ENCODE measurements at places on chromosomes 2 and 18.

GRCh38 chr2:100416935-100417710 is at the start of gene CHST10:
TSS of gene CHST10 (minus strand) at chr2:100417668. CDS start at chr2:100406675, 10,993 bp downstream.
- H3K4me1 ChIP-seq: no peaks in the 10 kb centered on the region
- DNase-seq: peak; percentile 11
- peak within 1 kb of the TSS; percentile 50 for H3K4me3 ChIP-seq

GRCh38 chr2:144522897-144523595 is 3.1 kb upstream of the ZEB2 start:
- H3K27me3 ChIP-seq: peaks cover 62% of the 10 kb centered on the region
- DNase-seq: no peak
- H3K4me3 ChIP-seq: peak overlapping the region; percentile 20
- no peak overlapping the region for H3K27ac ChIP-seq
- H3K4me1 ChIP-seq: peaks cover 13% of the 10 kb centered on the region

DNA sequence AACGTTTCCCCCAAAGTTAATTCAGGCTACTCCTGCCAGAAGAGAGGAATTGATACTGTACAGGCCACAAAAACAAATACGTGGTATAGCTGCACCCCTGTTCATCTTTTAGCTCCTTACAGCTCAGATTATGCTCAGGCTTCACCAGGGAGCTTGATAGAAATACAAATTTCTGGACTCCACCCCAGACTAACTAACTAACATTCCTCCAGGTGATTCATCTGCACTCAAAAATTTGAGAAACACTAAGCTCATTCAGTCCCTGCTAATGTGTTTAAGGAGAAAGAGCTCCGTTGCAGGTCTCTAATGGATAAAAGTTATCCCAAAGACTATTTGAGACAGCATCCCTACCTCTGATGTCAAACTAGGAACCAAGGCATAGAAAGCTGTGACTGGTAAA is 36.8 kb upstream of the UNC80 start:
- no peak overlapping the region for H3K27ac ChIP-seq
- no peak for DNase-seq
- no peaks in the 10 kb centered on the region for H3K27me3 ChIP-seq
- H3K4me1 ChIP-seq: no peaks in the 10 kb centered on the region

DNA sequence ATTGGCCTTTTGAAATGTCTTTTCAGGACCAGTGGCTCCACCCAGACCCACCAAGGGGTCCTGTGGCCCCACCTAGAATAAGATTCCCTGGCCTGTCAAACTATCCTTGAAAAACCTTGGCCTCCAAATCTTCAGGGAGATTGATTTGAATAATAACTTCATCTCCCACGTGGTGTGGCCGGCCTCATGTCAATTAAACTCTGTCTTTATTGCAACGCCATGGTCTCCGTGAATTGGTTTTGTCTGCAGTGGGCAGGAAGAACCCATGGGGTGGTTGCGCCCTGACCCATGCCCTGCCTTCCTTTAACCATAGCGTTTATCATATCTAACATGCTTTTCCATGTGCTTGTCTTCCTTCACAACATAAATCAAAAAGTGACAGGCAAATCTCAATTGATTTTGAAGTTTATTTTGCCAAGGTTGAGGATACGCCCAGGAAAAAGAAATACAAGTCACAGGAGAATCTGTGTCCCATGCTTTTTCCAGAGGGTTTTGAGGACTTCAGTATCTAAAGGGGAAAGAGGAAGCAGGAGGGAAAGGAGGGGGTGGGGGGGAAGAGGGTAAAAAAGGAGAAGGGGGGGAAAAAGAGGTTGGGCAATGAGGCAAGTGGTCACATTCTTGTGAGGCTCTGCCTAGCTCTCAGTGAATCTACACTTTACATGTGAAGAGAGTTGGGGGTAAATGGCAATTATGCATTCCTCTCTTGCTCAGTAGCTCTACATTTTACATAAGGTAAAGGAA is 66.5 kb upstream of the CABLES1 start:
- H3K36me3 ChIP-seq: no peaks in the 10 kb centered on the region
- H3K4me3 ChIP-seq: no peak overlapping the region
- no peaks in the 10 kb centered on the region for H3K27me3 ChIP-seq
- peaks cover 17% of the 10 kb centered on the region for H3K4me1 ChIP-seq
- H3K27ac ChIP-seq: no peak overlapping the region

DNA sequence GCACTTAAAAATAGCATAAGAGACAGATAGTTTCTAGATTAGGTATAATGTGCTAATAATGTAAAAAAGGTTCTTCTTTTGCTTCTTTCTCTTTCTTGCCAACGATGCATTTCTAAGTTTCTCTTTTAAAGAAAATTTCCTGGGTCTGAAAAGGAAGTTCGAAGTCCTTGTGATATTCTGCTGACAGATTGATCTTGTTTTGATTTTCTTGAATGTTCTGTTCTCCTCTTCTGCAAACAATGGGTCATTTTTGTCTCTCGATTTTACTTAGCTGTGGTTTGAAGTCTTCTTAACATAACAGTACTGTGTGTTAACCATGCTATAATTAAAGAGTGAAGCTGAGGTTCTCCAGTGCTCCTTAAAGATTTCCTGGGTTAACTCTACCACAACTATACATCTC is 61.1 kb upstream of the ACYP2 start:
- H3K36me3 ChIP-seq: no peaks in the 10 kb centered on the region
- H3K4me1 ChIP-seq: peaks cover 28% of the 10 kb centered on the region
- H3K27me3 ChIP-seq: no peaks in the 10 kb centered on the region
- peak; percentile 61 for DNase-seq

DNA sequence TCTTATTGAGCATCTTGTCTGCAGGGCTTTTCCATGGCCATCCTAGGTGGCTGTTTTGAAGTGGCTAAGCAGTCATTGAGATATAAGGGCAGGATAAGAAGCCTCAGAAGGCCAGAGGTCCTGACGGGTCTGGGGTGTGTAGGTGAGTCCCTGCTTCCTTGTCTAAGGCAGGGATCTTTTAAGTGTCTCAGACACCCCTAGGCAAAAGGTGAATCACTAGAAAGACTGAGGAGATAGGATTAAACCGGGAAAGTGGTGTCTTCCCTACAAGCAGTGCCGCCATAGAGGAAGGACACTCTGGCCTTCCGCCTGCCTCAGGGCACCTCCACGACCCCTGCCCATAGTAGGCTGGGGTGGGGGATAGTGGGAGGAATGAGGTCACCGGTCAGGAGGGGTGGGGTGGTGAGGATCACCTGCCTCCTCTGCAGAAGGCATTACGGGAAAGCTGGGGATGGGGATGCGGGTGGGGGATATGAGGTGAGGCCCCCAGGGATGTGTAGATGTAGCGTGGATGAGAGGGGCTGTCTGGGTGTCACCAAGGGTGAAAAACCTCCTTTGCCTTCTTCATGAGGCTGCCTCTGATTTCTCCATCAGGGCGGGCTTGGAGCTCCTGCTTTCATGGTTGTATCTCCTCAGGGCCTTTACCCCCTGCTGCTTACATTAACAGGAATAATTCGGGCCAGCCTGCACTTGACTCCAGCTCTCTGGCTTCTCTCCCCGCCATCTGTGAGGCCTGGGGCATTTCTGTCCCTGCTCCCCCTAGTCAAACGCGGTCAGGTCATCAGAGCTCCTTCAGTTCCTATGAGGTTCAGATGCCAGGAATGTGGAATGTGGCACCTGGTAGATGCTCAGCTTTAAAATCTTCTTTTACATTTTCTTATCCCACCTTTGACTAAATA is 244.0 kb downstream of the DYSF start:
- no peaks in the 10 kb centered on the region for H3K36me3 ChIP-seq
- no peaks in the 10 kb centered on the region for H3K27me3 ChIP-seq
- no peaks in the 10 kb centered on the region for H3K4me1 ChIP-seq
- H3K4me3 ChIP-seq: no peak overlapping the region
- H3K27ac ChIP-seq: no peak overlapping the region
- no peak for DNase-seq

GRCh38 chr2:220499225-220499624 is 871.8 kb downstream of the SLC4A3 start:
- no peaks in the 10 kb centered on the region for H3K36me3 ChIP-seq
- no peak overlapping the region for H3K4me3 ChIP-seq
- no peaks in the 10 kb centered on the region for H3K27me3 ChIP-seq
- H3K27ac ChIP-seq: no peak overlapping the region
- DNase-seq: no peak
- no peaks in the 10 kb centered on the region for H3K4me1 ChIP-seq

GRCh38 chr2:9297156-9297555 is 90.5 kb downstream of the ASAP2 start:
- H3K36me3 ChIP-seq: no peaks in the 10 kb centered on the region
- H3K4me3 ChIP-seq: no peak overlapping the region
- H3K4me1 ChIP-seq: peaks cover 6% of the 10 kb centered on the region
- H3K27me3 ChIP-seq: no peaks in the 10 kb centered on the region
- H3K27ac ChIP-seq: no peak overlapping the region

Measured in MM.1S (cell line).